ENCODE measurements at places on chromosomes 16 and 17. TPM values are rescaled to one million over a fixed set of nuclear protein-coding genes. Genes with fewer than 3 reads are reported as not detected.

The CNTNAP1 gene
- total RNA-seq = 30.2 TPM

The SLC4A1 gene
- total RNA-seq = not detected

The PIPOX gene
- total RNA-seq = 2.8 TPM

The FAM83G gene
- 18.9 TPM for total RNA-seq

The MYL4 gene
- 1.5 TPM for total RNA-seq

The MT3 gene
- not detected for total RNA-seq

The CRISPLD2 gene
- 0.38 TPM for total RNA-seq

The HSD17B1 gene
- 0.65 TPM for total RNA-seq

The CETP gene
- 0.65 TPM for total RNA-seq

The CBFA2T3 gene
- total RNA-seq = 0.19 TPM

The GINS2 gene
- total RNA-seq = 4.9 TPM

The KIF18B gene
- total RNA-seq = 8.8 TPM

The CCDC154 gene
- 0.10 TPM for total RNA-seq

The C17orf67 gene
- 2.0 TPM for total RNA-seq

The ASPHD1 gene
- total RNA-seq = 0.33 TPM

The TBC1D28 gene
- not detected for total RNA-seq

The WFIKKN2 gene
- total RNA-seq = not detected

The CHTF8 gene
- 131 TPM for total RNA-seq

The CSF3 gene
- 1.6 TPM for total RNA-seq

The RNF135 gene
- total RNA-seq = 9.1 TPM

The CNGB1 gene
- total RNA-seq = under 0.01 TPM

The MYH1 gene
- total RNA-seq = not detected

The XYLT1 gene
- 0.98 TPM for total RNA-seq

The SAMD14 gene
- 5.3 TPM for total RNA-seq

The WFDC1 gene
- total RNA-seq = not detected

The KRT32 gene
- not detected for total RNA-seq

The PTRH2 gene
- 20.3 TPM for total RNA-seq

The HOXB13 gene
- not detected for total RNA-seq

The ACACA gene
- total RNA-seq = 44.7 TPM

The HBM gene
- not detected for total RNA-seq

The CCL22 gene
- not detected for total RNA-seq

Measured in vein endothelial cell (primary cell).